ENCODE measurements at places on chromosomes 7 and 10.

DNA sequence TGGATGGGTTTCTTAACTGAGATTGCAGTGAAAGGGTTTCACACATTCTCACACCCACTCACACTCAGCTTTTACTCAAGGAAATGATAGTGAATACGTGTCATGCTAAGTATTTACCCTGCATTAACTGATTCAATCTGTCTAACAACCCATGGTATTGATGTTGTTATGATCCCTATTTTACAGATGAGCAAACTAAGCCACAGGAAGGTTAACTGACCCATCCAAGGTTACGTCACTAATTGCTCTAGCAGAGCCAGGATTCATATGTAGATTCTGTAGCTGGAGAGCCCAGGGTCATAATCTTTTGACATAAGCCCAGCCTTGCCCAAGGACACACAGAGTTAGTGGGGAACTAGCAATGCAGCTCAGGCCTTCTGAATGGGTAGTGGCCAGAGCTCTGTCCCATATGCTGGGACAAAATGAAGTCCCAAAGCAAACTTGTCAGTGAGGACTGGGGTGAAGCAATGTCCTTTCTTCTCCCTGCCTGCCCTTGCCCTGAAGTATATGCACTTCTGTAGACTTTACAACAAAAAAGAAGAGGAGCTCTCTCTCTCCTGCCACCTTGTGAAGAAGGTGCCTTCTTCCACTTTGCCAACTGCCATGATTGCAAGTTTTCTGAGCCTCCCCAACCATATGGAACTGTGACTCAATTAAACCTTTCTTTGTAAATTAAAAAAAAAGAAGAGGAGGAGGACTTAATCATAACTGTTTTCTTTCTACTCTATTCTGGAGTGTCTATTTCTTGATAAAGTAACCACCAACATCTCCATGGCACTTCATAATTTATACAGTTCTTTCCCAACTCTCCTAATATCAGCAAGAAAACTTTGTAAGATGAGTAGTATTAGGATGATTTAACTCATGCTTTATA, 4.9 kb upstream of the CYP3A7 start:
- no peak for DNase-seq

DNA sequence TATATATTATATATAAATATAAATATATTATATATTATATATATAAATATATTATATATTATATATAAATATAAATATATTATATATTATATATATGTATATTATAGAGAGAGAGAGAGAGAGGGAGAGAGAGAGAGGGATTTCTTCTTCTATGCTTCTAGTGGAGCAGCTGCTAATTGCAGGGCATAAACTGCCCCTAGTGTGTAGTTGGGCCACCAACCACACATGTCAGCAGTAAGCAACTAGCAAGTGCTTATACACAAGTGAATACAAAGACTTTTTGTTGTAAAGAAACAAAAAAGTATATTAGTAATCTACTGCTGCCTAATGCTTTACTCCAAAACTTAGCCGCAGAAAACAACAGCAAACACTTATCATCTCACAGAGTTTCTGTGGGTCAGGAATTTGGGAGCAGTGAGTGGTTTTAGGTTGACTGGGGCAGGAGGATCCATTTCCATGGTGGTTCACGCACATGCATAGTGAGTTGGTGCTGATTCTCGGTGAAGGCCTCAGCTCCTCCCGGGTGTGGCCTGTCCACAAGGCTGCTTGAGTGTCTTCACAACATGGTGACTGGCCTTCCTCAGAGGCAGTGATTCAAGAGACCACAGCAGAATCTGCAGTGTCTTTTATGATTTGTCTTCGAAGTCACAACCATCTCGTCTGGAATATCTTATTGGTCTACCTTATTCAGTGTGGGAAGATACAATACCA, 25.5 kb upstream of the BAG3 start:
- no peak for DNase-seq

DNA sequence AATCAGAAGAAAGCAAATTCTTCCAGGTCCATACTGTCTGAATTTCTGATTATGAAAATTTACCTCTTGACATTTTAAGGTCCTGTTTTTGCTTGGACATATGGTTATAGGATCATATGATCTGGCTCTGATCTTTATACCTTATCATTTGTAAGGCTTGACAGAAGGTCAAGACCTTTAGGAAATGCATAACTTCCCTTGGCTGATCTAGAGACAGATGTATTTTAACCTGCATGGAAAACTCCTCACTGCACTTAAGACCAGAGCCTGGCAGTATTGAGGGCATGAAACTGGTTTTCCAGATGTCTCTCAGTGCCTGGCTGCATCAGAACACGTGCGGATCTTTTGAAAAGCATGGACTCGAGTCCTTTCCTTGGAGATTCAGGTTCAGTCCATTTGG, 55.9 kb downstream of the TRRAP start:
- DNase-seq, result peak; percentile 7

- DNase-seq, result no peak
Measured at GRCh38 chr10:102642736-102643335, 1.4 kb upstream of the TRIM8 start.

- DNase-seq, result no peak
Measured at GRCh38 chr10:60008816-60009215, 102.5 kb upstream of the CCDC6 start.

DNA sequence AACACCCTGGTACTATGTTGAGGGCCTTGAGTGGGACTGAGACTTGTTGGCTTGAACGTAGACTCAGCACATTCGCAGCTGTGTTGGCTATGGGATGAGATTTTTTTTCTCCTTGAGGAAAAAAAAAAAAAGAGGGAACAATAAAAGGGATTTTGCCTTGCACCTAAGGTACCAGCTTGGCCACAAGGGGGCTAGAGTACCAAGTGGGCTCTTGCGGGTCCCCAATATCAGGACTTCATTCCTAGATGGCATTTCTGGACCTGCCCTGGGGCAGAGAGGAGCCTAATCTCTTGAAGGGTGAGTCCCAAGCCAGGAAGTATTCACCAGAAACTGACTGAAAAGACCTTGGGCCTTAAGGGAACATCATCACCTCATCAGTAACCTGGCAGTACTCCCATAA, 1083.6 kb upstream of the PHF14 start:
- no peak for DNase-seq

GRCh38 chr7:141844256-141844655, 3.0 kb upstream of the PRSS37 start:
- DNase-seq, result no peak

DNA sequence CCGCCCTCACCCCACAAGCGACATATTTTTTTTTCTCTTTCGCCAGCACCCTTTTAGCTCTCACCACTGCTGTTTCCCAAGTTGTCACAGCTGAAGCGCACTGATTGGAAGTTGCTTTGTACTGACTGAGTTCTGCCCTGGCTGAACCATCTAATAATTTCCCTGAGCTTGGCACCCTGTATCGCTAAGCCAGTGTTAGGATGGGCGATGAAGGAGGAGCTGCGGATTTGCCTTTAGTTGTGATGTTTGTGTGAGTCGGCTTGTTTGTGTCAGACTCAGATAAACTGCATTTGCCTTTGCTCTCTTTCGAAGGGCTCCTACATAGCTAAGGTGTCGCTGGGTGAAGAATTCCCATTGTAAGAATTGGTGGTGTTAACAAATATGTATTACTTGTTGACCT, 1.3 kb upstream of the ATXN7L1 start:
- DNase-seq, result no peak

DNA sequence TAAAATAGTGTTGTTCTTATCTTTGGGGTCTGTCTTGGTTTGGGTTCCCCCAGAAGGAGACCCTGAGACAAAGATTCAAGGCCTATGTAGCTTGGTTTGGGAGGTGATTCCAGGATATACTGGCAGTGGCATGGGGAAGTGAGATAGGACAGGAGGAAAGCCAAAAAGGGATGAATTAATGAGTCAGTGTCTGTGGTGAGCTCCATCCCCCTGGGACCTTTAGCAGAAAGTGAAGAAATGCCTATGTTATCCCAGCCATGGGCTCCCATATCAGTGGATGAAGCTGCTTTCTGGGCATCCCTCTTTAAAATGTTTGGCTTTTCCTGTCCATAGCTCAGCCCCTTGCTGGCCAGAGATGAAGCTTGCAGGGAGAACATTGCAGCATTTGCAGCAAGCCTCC, 217.0 kb upstream of the CTBP2 start:
- no peak for DNase-seq

DNA sequence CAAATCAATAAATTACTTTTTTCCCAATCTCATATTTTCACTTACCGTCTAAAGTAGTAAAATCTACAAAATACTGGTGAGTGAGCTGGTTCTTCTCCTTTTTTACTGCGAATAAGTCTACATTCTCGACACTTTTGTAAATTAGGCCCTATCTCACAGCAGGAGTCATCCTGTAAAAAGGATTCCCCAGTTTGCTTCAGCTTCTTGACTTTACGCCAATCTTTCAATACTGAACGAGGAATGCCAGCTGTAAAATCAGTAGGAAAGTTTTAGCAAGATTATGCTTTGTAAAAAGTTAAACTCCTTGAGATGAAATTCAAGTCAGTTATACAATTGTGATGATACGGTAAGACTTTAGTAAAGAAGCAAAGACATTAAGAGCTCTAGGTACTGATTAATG, 67.3 kb downstream of the NRBF2 start:
- DNase-seq, result no peak

GRCh38 chr7:47336472-47337425, 245.2 kb downstream of the TNS3 start:
- no peak for DNase-seq

- peak; percentile 25 for DNase-seq
Measured at GRCh38 chr10:13890233-13891127, 303.7 kb downstream of the PRPF18 start.

DNA sequence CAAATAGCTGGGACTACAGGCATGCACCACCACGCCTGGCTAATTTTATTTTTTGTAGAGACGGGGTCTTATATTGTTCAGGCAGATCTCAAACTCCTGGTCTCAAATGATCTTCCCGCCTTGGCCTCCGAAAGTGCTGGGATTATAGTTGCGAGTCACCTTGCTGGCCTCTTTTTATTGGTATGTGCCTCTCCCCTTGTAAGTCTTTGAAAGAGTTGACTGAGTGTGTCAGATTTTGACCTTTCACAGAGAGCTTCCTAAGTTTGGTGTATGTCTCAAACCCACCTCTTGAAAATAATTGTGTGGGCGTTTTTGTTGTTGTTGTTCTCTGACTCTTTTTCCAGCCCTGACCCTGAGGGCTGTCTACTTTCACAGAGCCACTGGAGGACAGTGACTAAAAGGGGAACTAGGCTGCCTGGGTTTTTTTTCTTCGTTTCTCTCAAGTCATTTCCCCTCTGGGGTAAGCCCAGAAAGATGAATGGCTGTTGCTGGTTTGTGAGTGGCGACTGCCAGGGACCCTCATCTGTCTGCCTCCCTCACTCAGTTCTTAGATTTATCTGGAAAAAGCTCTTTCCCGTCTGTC, 262.8 kb downstream of the ZEB1 start:
- DNase-seq, result peak; percentile 2

DNA sequence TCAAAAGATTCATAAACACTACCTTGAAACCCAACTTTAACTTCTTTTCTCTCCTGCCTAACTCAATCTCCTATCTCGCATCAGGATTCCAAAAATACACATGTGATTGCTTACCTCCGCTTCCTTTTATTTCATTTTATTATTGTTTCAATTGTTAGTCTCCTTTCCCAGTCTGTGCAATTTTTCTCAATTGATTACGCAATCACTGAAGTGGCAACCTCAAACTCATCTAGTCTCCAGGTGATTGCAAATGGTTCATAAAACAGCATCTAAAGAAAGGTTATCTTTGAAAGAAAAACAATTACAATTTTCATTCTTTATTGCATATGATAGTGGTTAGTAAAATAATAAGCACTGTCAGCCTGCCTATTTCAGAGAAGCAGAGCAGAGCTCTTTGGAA, 45.6 kb downstream of the CHRM2 start:
- no peak for DNase-seq

DNA sequence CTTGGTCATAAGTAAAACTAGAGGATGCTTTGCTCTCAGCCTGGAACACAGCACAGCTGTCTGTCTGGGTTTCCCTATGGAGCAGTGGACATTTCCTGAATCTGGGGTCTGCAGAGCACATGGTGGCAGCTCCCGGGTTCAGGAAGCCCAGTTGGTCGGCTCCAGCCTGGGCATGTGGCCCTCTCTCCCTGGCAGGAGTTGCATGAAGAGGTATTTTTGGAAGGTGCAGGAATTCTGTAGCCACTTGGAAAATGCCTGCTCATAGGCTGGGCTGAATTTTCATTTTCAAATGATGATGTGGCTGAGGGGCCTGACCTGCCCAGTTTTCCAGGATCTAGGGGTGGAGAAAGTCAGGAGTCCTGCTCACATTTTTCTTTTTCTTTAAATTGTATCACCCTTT, 6.7 kb upstream of the TPST1 start:
- no peak for DNase-seq

GRCh38 chr10:48607356-48608278, 2.7 kb upstream of the ARHGAP22 start:
- DNase-seq, result no peak

GRCh38 chr10:128686630-128687278, 560.5 kb upstream of the MKI67 start:
- no peak for DNase-seq

DNA sequence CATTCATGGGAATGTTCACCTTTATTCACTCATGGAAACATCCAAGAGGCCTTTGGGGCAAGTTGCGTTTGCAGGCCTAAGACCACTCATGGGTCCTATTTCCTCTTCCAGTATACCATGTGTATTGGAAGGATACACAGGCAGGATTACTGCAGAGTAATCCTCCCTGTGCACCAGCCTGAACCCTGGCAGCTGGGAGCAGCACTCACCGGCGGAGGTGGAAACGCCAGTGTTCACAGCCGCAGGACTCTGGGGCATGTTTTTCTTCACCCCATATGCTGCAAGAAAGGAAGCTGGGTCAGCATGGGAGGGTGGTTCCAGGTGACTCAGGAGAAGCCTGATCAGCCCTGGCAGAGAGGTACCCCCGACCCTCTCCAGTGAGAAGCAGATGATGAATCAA, 24.5 kb downstream of the COL17A1 start:
- DNase-seq, result no peak

- DNase-seq, result no peak
Measured at GRCh38 chr7:25895792-25896171, 256.2 kb upstream of the NFE2L3 start.

- DNase-seq, result peak; percentile 39
Measured at GRCh38 chr10:31320550-31321211, 1.7 kb downstream of the ZEB1 start.

- no peak for DNase-seq
Measured at GRCh38 chr7:32516551-32517100, 21.3 kb downstream of the AVL9 start.

- no peak for DNase-seq
Measured at GRCh38 chr10:49571388-49571787, 32.5 kb upstream of the ERCC6 start.

GRCh38 chr10:95716466-95716865, 22.7 kb upstream of the TCTN3 start:
- no peak for DNase-seq

- DNase-seq, result no peak
Measured at GRCh38 chr7:108034586-108034985, 31.6 kb upstream of the LAMB1 start.

- no peak for DNase-seq
Measured at GRCh38 chr10:122348512-122348911, 26.0 kb upstream of the PLEKHA1 start.

DNA sequence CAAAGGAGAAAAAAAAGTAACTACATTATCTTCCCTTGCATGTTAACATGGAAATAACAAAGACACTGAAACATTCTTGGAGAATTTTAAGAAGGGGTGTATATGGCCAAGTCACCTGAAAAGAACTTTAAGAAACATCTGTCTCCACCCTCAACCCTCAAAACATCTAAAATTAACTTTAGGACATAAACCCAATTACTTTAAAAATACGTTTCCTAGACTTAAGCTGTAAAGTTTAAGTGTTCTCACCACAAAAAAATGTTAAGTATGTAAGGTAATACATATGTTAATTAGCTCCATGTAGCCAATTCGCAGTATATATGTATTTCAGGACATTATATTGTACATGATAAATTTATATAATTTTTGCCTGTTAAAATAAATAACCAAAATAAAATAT, 71.1 kb upstream of the GLCCI1 start:
- DNase-seq, result no peak

All from kidney capillary endothelial cell (primary cell).